ENCODE measurements at places on chromosomes 3 and 15. TPM values are rescaled to one million over a fixed set of nuclear protein-coding genes. Genes with fewer than 3 reads are reported as not detected.

GRCh38 chr3:171351676-171352075 is 108.5 kb downstream of the TNIK start:
- no peak for DNase-seq

GRCh38 chr15:36005542-36005941 is 459.6 kb upstream of the DPH6 start:
- DNase-seq = peak; percentile 50

Gene KCNMB3
- total RNA-seq = 2.1 TPM

Gene SPINT1
- 0.90 TPM for total RNA-seq

Gene GPR87
- under 0.01 TPM for total RNA-seq

Gene CILP
- total RNA-seq = not detected

Gene GOLGA6B
- not detected for total RNA-seq

Gene PGBD4
- 1.1 TPM for total RNA-seq

Gene SPPL2A
- total RNA-seq = 56.9 TPM
